HFF-Myc (cell line): ENCODE measurements at places on chromosomes 7 and 10.
A peak's percentile ranks its signal among the peaks of the same experiment; 100 is the strongest.

- no peak for DNase-seq
Measured at GRCh38 chr7:157851501-157852067, 514.8 kb downstream of the DNAJB6 start.

- DNase-seq, result no peak
Measured at GRCh38 chr10:24851629-24852028, 100.8 kb downstream of the PRTFDC1 start.

DNA sequence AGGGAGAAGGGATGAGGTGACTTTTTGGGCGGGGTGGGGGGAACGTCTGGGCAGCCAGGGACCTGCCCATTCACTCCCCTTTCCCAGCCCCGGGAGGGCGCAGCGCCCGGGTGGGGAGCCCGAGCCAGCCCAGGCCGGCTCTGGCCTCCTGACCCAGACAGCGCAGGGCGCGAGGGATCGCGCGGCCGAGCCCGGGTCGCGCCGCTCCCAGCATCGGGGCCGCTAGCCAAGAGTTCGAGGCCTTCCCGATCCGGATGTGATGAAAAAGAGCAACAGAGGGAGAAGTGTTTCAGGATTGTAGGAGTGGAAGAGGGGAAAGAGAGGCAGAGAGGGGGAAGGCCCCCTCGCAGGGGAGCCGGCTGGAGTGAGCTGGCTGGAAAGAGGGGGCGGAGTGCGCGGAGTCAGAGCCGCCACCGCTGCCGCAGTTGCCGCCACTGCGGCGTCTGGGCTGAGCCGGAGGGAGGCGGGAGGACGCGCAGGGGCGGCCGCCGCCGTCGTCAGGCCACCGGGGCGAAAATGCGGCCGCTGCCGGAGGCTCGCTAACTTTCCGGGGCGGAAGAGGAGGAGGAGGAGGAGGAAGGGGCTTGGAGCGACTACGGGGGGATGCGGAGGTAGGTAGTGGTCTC is at the start of gene MDFIC:
Gene MDFIC (plus strand): TSS at position 69 of the 626 bp plus-strand sequence. CDS start 940 bp downstream, outside the sequence.
- DNase-seq, result no peak

DNA sequence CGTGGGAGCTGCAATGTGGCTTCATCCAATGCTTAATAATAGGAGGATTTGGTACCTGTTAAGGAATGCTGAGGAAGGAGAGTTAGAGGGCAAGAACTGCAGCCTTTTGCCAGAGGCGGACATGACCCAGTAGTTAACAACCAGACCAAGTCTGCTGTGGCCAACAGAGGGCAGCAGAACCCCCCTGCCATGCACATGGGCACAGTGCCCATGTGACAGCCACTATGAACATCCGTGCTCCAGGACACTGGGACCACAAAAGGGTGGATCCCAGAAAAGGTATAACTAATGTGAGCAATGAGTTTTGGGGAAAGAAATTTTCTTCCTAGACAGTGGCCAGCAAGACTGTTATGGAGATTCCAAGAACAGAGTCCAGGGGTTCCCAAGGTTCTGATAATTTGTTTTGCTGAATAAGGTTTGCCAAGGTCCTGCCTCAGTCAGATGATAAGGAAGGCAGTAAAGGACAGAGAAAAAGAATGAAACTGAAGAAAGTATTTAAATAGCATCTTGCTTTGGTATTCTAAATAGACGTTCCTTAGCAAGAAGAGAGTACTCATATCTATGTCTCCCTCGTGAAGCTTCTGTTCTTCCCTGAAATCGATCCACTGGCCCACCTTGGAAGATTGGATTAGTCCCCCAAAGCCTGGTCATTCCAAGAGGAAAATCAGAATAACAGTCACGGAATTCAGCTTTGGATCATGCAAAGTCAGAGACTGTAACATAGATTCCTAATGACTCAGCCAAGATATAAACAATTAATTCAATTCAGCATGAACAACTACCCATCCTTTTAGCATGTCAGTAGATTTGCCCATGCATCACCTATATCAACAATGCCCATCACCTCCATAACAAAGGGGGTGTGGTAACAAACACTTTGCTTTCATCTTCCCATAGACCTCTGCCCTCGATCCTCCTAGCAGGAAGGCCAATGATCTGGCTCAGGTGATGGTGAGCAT is 56.0 kb downstream of the LGI1 start:
- DNase-seq, result no peak

- DNase-seq, result no peak
Measured at GRCh38 chr7:108328174-108328651, 128.0 kb downstream of the NRCAM start.

DNA sequence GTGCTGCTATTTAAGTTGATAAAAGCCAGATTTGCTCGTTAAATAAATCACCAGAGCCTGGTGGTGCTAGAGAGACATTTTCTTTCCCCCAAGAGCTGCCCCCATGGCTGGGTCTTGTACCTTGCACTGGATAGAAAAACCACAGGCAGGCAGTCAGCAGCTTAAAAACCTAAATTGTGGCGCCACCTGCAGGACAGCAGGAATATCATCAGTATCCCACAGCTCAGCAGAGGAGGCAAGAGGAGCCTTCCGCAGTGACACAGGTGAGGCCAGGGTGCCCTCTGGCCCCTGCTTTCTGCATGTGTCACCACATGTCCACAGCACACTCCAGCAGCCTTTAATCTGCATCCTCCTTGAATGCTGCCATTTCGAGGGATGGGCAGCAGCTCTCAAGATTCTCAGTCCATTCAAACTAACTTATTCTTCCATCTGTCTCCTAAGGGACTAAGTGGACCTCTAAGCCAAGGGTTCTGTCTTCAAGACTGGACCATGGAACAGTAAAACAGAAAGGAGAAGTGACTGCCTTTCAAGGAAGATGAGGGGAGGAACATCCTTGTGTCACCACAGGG is 4.5 kb upstream of the PLXNA4 start:
- peak; percentile 30 for DNase-seq

- no peak for DNase-seq
Measured at GRCh38 chr7:45259966-45260646, 102.5 kb downstream of the RAMP3 start.

DNA sequence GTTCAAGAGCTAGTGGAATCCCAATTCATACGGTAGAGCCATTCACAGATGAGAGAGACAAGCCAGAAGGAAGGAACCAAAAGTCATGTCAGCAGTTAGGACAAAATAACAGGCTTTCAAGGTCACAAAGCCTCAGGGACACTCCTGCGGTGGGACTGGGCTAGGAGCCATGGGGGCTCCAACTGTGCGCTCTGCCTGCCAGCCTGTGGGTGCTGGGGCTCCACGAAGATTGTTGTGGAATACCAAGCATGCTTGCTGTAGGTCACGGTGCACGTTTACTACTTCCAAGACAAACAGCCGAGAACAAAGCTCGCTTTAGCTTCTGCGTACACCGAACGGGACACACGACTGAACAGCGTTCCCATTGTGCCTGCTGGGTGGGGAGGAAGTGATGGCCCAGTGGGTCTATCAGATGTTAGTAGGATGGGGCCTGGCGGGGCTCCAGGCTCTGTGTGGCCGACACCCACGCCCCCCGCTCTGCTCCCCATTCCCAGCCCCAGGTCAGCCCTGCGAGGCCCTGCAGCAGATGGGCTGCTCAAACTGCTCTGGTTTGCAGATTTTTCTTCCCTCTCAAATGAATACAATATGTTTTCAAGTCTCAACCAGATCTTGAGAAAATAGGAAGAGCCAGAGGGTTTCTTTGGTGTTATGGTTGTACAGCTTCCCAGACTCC is 158.9 kb downstream of the EGFR start:
- DNase-seq, result no peak

GRCh38 chr10:43596546-43596945 is 9.7 kb upstream of the ZNF485 start:
- no peak for DNase-seq

- no peak for DNase-seq
Measured at GRCh38 chr7:27179030-27179429, 4.9 kb upstream of the HOXA10 start.
